Cortex of kidney (tissue), 1 donor: ENCODE measurements at places on chromosomes 5 and 9.

- DNase-seq: no peak
Measured at GRCh38 chr9:133476036-133476931, 2.6 kb downstream of the SLC2A6 start.

DNA sequence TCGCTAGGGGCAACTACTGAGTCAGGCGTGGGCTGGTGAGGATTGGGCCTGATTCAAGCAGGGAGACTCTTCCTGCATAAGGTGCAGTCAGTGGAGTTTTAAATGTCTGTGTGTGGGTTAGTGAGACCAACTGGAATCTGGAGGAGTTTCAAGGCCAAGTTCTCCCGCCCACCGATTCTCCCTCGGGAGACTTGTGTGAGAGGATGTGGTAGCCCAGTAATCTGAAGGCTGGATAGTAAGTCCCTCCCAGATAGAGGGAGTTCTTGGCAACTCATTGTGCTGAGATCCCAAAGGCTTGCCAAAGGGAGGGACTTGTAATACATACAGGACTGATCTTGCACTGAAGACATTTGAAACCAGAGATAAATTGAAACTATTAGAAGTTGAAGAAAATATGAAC, 51.8 kb downstream of the WDR36 start:
- no peak for DNase-seq

DNA sequence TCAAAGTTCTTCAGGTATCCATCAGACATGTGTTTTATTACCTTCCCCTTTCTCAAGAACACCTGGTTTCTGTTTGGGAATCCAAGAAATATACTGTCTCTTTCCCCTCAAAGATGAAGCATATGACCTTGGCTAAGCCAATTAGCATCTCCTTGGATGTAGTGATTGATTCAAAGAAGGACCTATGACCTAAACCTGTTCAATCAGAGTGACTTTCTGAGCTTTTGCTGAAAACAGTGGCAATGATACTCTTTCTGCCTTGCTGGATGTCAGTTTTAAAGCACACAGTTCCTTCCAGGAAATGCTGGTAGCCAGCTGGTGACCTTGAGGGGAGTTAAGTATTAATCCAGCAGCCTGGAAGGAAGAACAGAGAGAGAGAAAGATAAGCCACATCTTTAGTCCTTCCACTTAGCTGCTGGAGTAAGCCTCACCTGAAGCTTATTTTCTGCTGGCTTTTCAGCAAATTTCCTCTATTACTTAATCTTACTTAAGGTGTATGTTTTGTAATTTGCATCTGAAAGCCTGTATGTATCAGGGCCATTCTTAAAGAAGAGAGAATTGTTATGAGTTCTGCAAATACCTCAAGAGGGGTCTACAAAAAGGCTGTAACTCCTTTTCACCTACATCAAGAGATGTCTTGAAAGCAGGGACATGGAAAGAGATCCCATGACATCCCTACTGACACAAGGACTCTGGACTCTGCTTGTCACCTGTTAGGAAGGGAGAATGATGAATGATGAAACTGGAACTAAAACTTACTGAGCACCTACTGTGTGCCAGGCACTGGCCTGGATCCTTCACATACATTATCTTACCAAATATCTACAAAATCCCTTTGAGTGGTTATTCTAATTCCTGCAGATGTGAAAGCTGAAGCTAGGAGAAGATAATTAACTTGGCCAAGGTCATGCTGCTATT, 35.2 kb upstream of the PIK3R1 start:
- DNase-seq: no peak

DNA sequence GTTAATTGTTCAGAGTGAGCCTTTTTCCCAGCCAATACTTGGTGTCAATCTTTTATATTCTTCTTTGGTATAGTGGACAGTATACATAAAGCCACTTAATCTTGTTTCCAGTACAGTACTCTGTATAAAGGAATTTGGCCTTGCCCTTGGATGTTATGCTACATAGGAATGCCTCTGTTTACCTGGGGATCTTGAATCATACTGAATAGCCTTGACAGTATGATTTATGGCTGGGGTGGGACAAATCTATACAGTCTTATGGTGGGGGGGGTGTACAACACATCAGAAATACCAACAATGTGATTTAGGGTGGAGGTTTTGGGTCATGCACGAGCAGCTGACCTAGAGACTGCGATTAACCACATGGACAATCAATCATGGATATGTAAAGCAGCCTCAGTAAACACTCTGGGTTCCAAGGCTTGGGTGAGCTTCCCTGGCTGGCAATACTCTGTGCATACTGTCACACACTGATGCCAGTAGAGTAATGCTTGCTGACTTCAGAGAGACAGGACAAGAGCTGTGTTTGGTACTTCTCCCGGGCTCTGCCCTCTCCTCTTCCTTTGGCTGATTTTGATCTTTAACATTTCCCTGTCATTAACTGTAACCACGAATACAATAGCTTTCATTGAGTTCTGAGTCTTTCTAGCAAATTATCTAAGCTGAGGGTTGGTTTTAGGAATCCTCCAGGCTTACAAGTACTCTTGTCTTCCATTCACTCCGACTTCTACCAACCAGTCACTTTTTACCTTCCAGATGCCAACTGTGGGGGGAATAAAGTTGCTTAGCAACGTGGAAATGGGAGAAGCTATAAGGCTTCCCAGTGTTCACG, 84.6 kb downstream of the IARS1 start:
- no peak for DNase-seq

- DNase-seq: no peak
Measured at GRCh38 chr9:135130207-135130976, 42.9 kb downstream of the OLFM1 start.

- no peak for DNase-seq
Measured at GRCh38 chr5:105878402-105878801, 1792.3 kb downstream of the EFNA5 start.
